ENCODE measurements at places on chromosomes 16 and 17.
A peak's percentile ranks its signal among the peaks of the same experiment; 100 is the strongest.

DNA sequence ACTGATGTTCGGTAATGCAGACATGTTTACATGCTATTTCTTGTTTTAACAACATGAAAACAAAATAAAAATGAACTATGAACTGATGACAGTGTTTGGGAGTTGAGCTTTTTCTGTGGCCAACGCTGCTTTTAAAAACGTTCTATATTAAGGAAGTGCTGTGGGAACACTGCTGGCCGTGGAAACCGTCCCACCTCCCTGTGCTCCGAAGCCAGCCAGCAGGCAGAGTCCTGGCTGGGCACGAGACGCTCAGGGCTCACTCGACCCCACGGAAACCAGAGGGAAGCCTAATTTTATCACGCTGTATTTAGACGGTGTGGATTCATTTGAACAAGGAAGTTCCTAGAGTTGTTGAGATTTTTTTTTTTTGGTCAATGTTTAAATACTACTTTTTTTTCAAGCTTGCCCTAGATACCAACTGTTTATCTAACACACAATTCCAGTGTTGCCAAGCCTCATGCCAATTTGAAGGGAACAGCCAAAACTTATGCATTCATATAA lies 25.8 kb downstream of the ADCY9 start:
- no peak for ATAC-seq

- ATAC-seq = no peak
Observed at GRCh38 chr16:47984669-47985068, 171.1 kb downstream of the ABCC12 start.

DNA sequence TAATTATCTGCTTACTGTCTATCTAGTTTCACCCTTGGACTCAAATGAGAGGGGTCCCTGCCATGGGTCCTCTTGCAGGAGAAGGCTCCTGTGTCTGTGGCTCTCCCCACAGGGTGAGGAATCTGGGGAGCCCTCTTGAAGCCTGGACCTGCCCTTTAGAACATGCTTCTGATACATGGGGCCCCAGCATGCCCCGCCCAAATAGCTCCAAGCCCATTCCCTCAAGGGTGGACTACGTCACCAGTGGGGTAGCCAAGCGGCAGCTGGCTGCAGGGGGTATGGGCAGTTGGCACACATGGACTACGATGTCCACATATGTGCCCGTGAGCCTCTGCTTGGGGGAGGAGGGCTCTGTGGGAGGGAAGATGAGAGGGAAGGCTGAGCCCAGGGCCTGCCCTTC lies 39.3 kb downstream of the ARHGAP27 start:
- ATAC-seq = no peak

GRCh38 chr17:53996131-53996530 lies 173.4 kb downstream of the KIF2B start:
- ATAC-seq = no peak

- ATAC-seq = peak; percentile 67
Observed at GRCh38 chr17:72466199-72466598, 345.4 kb downstream of the SOX9 start.

GRCh38 chr16:57689762-57690558 lies 4.6 kb upstream of the DRC7 start:
- peak; percentile 29 for ATAC-seq

DNA sequence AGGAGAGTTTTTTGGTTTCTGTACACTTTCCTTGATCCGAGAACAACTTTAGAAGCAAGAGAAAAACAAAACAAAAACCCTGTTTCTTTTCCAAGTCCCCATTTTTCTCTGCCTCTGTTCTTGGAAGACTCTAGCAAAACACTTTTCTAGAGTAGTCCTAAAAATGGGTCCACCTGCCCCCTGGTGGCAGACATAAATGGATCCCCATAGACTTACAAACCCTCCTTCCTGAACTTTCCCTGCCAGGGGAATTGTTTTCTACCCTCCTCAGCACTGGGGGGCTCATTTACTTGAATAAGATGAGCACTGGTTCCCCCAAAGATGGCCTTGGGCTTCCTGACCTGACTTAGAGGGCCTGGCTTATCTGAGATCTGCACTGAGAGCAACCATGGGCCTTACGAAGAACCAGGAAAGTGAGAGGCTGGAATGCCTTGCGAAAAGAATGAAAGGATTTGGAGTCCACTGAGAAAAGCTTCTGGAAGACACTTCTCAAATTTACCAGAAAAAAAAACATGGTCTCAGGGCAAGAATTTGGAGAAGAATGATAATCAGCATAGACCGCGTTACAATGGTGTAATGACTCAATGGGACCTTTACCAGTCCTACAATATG lies 48.0 kb upstream of the CDYL2 start:
- ATAC-seq = no peak

- ATAC-seq = no peak
Observed at GRCh38 chr17:11564589-11565380, 33.5 kb upstream of the DNAH9 start.

GRCh38 chr16:2358811-2359210 lies 18.3 kb upstream of the ABCA3 start:
- no peak for ATAC-seq

- ATAC-seq = no peak
Observed at GRCh38 chr16:46832757-46833459, 1.9 kb upstream of the C16orf87 start.

DNA sequence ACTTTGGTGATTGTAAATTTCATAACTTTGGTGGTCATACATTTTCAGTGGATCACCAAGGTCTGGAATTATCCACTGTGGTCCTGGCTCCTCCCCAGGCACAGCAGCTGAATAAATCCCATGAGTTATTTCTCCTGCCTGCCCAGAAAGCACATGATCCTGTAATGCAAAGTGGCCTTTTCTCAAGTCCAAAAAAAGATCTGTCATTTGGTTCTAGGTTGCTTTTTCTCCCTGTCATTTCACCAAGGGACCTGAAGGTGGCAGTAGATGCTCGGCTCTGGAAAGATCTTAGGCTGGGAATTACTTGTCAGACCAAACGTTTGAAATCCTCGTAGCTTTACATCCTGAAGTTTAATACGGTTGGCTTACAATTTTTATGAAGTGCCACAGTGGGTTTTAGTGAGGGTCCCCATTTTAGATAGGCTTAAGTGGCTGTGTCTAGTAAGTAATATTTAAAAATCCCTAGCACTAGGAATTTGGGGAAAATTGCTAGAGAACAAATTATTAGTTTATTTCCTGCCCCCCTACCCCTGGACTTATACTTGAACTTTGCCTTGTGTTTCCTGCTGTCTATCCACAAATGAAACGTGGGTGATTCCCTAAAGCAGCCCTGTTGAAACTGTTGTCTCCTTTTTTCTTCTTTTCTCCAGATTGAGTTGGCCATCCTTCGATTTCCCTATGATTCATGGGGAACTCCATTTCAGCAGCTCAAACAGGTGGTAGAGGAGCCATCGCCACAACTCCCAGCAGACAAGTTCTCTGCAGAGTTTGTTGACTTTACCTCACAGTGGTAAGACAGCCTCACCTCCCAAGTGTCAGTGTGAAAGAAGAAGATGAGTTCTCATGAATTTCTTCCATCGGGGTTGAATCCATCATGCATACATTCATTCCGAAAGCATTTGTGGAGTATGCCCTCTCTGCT lies 111.7 kb downstream of the MAP2K6 start:
- no peak for ATAC-seq

GRCh38 chr17:28112181-28112580 lies 69.7 kb downstream of the NLK start:
- no peak for ATAC-seq

DNA sequence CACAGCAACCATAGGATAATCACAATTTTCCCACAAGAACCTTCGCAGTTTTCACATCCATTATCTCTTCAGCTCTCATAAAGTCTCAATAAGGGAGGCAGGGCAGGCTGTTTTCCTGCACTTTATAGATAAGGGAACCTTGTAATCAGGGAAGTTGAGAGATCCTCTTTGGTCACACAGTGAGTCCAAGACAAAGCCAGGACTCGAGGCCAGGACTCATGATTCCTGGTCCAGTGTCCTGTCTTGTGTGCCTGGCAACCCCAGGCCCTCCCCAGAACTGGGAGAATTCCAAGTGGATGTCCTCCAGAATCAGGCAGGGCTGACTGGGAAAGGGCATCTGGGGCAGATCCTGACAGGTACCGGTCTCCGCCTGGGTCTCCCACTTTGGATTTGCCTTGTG lies 23.1 kb upstream of the PHF12 start:
- ATAC-seq = no peak

DNA sequence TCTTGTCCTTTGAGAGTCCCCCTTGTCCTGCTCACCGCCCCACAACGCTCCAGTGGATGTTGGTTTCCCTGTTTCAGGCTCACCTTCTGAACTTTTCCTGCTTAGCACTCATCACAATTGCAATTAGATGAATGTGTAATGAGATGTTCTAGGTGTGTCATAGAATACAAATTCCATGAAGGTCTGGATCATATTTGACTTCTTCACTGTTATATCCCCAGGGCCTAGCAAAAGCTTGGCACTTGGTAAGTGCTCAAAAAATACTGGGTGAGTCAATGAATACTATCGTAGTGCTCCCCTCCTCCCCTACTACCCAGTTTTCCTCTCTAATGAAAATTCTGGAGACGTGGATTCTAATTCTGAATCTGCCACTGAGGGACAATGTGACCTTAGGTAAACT lies 33.1 kb downstream of the DNAH3 start:
- ATAC-seq = no peak

DNA sequence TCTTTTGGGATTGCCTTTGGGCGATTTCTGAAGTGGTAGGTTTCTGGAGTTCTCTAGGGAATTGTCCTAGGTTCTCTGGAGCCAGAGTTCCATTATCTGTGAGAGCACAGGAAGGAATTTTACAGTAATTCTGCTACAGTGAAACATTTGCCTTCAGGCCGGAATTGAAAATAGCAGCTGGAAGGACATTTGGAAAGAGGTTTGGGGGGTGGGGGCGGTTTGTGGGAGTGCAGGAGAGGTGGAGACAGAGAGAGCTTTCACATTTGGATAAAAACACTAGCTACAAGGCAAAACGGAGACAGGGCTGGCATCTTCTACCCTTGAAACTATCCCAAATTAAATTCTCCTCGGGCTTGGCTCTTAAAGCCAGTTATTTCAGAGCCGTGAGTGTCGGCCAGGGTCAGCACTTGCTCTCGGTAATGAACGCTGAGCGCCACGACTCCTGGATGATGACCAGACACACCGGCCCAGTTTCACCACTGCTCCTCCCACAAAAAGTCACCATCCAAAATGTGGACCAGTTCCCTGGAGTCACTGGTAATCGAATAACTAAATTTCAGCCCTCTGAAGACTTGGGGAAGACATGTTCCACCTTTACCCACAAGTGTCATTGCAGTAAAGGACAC lies 67.7 kb upstream of the TANC2 start:
- ATAC-seq = no peak

DNA sequence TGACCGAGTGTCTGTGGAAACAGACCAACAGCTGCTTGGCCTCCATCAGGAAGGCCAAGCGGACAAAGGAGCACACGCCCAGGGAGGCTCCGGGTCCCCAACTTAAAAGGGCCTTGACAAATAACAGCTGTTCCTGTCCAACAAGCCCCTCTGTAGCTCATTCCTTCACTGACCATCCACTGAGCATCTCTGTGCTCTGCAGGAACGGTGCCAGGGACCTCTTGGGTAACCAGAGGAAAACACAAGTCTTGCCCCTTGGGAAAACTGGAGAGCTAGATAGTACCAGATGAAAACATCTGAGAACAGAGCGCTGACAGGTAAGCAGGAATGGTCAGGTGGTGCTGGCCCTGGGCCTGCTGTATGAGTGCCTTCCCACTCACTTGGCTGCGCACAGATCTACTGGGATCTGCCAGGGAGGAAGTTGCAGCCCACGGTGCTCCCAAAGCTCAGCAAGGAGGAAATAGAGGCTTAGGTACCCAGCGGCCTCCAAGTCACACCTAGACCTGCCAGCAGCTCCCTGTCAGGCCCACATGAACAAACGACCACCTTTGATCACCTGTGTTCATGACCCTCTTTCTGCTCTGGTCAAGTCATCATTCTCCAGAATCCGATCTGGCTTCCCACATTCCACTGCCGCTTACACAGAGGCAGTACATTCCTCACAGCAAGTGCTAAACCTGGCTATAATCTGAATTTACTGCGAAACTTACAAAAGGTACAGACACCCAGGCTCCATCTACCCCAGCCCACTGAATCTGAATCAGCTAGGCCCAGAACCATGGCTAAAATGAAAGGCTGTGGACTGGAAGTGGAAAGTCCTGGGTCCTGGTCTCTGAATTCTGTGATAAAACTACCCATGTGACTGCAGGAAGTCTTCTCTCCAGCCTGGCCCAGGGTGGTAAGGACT lies 12.5 kb downstream of the DCAKD start:
- ATAC-seq = no peak

- ATAC-seq = no peak
Observed at GRCh38 chr16:54936201-54936978, 5.7 kb downstream of the IRX5 start.

- ATAC-seq = no peak
Observed at GRCh38 chr17:63665527-63666214, 34.3 kb downstream of the LIMD2 start.

GRCh38 chr16:86531641-86532525 lies 21.6 kb downstream of the FOXF1 start:
- no peak for ATAC-seq

GRCh38 chr16:58814348-58814801 lies 80.3 kb upstream of the GOT2 start:
- peak; percentile 52 for ATAC-seq

DNA sequence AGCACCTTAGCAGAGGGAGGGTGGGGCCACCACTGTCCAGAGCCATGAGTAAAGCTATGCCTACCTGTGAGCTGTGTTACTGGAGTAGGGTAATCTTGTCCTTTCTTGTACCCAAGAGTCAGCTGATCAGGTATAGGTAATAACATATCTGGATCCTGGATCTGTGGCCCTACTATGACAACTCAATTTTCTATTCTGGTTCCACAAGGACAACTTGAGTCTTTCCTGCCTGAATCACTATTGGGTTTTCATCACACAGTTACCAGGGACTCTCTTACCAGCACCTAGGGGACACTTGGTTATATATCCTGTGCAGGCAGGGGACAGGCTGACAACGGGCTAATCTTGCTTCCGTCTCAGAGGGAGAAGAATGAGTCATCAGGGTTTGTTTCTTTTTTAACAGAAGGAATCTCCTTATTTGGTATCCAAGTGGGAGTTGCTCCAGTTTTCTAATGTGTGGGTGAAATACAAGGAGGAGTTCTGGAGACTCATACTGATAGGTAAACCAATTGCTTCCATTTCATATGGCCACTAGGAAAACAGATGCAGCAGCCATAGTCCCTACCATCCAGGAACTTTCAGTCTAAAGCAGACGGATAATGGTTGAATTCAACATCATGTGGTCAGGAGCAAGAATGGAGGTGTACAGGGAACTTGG lies 6.8 kb downstream of the ZNF267 start:
- peak; percentile 79 for ATAC-seq

GRCh38 chr16:28528463-28528867 lies 10.3 kb downstream of the NUPR1 start:
- ATAC-seq = no peak

GRCh38 chr17:34579979-34580684 lies 750 bp downstream of the TMEM132E start:
- ATAC-seq = peak; percentile 31

Data from activated T-helper 17 cell treated with anti-CD3 and anti-CD28 coated beads, Interleukin-2, amount 50 U/mL, for 72 hours (primary cell).